ENCODE measurements at places on chromosomes 6 and 20.

- H3K36me3 ChIP-seq: no peaks in the 10 kb centered on the region
- no peak overlapping the region for H3K27ac ChIP-seq
- H3K4me1 ChIP-seq: no peaks in the 10 kb centered on the region
- no peak overlapping the region for H3K4me3 ChIP-seq
- DNase-seq: no peak
- H3K27me3 ChIP-seq: no peaks in the 10 kb centered on the region
Measured at GRCh38 chr6:33107641-33108040, 31.9 kb downstream of the HLA-DPB1 start.

GRCh38 chr6:134654751-134655150, 295.1 kb downstream of the ALDH8A1 start:
- no peaks in the 10 kb centered on the region for H3K36me3 ChIP-seq
- H3K27me3 ChIP-seq: no peaks in the 10 kb centered on the region
- H3K27ac ChIP-seq: no peak overlapping the region
- DNase-seq: no peak

DNA sequence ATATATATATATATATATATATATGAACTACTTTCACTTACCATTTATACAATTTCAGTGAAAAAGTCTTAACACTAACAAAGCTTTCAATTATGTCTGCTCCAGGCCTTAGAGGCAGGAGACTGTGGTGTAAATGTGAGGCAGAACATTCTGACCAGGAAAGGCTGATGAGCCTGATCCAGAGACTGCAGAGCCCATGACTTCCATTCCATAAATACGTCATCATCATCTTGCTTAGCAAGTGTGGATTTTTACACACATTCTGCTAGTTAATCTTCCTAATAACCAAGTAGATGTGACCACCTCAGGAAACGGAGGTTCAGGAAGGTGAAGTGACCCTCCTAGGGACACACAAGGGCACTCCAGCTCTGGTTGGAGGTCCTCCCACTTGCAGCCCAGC, 14.9 kb downstream of the TRERF1 start:
- no peak for DNase-seq
- H3K4me1 ChIP-seq: no peaks in the 10 kb centered on the region
- H3K36me3 ChIP-seq: no peaks in the 10 kb centered on the region
- H3K4me3 ChIP-seq: no peak overlapping the region

DNA sequence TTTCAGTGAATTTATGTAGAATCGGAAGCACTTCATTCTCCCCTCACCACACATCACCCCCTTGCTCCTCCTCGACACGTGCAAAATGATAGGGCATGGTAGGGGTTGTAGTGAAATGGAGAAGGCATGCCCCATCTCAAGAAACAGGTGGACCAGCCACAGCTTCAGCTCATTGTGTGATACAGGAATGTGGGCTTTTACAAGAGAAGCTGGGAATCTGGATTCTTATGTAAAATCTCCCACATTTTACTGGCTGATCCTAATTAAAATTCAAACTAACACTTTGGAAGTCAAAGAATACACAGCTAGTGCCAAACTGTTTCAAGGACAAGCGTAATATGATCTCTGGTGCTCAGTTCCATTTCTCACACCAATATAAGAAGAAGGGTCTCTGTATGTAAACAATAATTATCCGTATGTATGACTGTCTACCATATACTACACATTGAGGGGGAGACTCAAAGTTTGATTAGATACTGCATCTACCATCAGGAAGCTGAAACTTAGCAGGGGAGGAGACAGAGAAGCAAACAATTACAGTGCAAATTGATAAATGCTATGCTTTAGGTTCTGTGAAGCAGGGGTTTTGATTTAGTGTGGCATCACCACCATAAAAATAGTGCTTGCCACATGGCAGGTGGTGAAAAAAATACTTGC, 24.3 kb upstream of the KIAA0408 start:
- no peaks in the 10 kb centered on the region for H3K27me3 ChIP-seq
- no peak for DNase-seq
- peaks cover 4% of the 10 kb centered on the region for H3K4me1 ChIP-seq
- H3K27ac ChIP-seq: no peak overlapping the region
- no peak overlapping the region for H3K4me3 ChIP-seq
- no peaks in the 10 kb centered on the region for H3K36me3 ChIP-seq

- no peak overlapping the region for H3K4me3 ChIP-seq
- no peak for DNase-seq
- no peaks in the 10 kb centered on the region for H3K27me3 ChIP-seq
- no peak overlapping the region for H3K27ac ChIP-seq
- no peaks in the 10 kb centered on the region for H3K4me1 ChIP-seq
Measured at GRCh38 chr6:11854408-11855165, 76.0 kb upstream of the ADTRP start.
